ENCODE measurements at places on chromosomes 3 and 15.

GRCh38 chr15:52114261-52115055, 1.9 kb upstream of the BCL2L10 start:
- no peak for DNase-seq

- DNase-seq: no peak
Measured at GRCh38 chr3:144011251-144011799, 39.7 kb downstream of the DIPK2A start.

- DNase-seq: no peak
Measured at GRCh38 chr15:88399021-88399685, 68.0 kb downstream of the MRPL46 start.

DNA sequence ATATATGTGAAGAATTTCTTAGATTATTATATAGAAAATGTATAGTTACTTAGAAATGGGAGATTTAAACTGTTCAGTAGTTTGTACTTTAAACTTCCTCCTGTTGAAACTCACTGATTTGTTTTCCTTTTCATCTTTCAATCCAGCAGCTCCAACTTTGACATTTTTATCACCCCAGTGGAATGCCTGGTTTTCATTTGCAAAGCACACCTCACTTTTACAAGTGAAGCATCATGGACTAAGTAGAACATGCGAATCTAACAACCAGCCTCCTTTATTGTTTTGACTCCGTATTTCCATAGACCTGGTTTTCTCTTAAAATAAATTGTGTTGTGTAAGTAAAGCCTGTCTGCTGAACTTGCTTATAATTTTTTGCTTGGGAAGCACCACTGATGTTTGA, 97.8 kb upstream of the ROBO2 start:
- no peak for DNase-seq

Measured in right lung (tissue), 10 donors.